Effector CD4-positive, alpha-beta T cell (primary cell): ENCODE measurements at places on chromosomes 13 and 19.

DNA sequence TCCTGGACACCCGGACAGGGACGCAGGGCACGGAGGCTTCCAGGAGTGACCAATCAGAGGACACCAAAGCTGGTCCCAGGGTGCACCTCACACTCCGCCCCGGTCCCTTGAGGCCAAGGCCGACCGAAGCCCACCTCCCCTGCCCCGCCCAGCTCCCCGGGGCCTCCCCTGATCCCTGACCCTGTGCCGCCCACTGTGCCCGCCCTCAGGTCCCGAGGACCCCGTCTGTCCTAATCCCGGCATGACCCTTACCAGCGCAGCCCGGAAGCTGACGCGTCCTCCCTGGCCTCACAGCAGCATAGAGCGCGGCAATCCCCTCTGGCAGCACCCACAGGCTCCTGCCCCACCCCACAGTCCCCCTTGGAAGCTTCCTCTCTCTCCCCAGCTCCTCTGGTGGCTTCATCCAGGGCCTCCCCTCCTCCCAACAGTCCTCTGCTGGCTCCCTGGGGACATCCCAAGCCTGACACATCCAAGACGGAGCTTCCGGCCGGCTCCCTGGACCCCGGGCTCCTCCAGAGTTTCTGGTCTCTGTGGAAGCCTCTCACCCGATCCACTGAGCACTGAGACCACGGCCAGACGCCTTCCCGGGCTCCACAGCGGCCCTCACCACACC, 7.4 kb upstream of the CDC34 start:
- DNase-seq, result no peak

GRCh38 chr19:30235946-30236345, 136.2 kb upstream of the ZNF536 start:
- DNase-seq, result no peak

DNA sequence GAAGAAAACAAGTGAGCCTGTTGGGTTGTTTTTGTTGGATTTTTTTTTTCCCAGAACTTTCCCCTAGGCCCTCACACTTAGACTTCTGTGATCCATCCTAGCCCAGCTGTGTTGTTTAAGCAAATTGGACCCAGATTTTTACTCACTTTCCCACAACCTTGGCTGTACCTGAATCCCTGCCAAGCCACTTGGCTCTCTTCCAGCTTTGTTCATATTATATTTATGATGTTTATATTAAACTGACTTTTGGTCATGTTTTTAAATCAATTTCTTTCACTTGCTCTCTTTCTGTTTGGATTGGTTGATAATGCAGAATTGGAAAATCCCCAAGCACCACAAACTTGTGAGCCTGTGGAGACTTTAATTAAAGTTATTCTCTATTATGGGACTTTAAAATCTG, 16.6 kb downstream of the OLFM4 start:
- no peak for DNase-seq

DNA sequence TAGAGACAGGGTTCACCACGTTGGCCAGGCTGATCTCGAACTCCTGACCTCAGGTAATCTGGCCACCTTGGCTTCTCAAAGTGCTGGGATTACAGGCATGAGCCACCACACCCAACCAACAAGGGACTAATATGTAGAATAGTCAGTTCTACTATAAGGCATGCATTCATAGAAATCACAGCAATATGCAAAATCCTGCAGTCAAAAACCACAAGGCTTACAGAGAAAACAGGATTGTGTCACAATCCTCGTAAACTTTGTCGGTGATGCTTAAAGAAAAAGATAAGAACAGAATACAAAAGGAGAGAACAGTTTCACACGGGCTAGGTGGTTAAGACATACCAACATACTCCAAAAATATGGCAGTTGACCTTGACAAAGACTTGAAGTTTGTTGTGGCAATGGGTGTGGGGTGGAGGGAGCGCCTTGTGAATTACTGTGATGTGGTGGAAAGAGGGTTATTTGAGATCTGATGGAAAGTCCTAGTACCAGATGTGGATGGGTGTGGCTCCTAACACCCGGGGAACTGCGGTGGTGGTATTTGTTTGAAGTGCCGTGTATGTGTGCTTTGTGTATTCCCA, 12.4 kb downstream of the NOSIP start:
- DNase-seq, result peak; percentile 67

DNA sequence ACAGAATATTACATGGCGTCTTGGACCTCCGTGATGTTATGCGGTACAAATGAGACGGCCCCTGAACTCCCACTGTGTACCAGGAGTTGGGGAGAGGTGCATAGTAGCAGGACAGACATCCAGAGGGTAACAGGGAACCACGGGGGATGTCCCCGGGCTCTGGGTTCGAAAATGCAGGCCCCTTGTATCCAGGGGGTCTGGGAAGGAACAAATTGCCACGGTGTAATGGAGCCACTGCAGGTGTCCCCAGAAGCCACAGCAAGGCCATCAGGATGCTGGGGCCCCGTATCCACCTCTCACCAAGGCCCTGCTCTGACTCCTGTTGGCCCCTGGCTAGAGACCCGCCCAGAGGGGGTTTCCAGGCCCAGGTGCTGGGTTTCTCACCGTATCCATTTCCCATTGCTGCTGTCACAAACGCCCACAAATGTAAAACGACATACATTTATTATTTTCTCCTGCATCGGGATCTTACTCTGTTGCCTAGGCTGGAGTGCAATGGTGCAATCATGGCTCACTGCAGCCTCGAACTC, 77.8 kb downstream of the INSR start:
- no peak for DNase-seq

DNA sequence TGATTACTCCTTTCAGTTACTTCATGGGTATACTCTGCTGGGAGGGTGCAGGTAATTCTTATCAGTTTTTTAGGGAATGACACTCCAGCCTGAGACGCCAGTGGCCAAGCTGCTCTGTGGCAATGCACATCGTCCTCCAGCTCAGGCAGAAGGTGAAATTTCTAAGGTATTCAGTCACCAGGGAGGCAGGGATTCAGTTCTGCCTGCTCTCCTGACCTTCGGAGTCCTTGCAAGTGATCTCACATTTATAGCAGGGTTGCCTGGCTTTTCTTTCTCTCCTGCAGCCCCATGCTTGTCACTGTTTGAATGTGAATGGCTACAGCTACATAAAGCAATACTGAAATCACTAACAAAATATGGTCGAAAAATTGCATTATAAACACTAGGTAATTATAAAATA, 1447.5 kb downstream of the EFNB2 start:
- no peak for DNase-seq

DNA sequence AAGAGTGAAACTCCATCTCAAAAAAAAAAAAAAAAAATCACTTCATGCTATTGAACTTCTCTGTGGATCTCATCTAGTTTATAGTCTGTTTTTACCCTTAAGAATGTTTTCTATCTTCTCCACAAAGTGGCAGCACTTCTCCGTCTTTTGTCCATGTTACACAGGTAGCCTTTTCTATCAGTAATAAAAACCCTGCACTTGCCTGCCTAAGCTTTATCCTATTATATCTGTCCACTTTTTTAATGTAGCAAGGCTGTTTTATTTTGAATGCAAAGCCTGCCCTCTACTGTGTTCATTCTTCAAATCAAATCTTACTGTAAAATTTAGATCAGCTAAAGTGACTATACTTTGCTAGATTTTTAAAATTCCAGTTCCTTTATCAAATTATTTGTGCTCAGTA, 124.0 kb downstream of the STOML3 start:
- no peak for DNase-seq

DNA sequence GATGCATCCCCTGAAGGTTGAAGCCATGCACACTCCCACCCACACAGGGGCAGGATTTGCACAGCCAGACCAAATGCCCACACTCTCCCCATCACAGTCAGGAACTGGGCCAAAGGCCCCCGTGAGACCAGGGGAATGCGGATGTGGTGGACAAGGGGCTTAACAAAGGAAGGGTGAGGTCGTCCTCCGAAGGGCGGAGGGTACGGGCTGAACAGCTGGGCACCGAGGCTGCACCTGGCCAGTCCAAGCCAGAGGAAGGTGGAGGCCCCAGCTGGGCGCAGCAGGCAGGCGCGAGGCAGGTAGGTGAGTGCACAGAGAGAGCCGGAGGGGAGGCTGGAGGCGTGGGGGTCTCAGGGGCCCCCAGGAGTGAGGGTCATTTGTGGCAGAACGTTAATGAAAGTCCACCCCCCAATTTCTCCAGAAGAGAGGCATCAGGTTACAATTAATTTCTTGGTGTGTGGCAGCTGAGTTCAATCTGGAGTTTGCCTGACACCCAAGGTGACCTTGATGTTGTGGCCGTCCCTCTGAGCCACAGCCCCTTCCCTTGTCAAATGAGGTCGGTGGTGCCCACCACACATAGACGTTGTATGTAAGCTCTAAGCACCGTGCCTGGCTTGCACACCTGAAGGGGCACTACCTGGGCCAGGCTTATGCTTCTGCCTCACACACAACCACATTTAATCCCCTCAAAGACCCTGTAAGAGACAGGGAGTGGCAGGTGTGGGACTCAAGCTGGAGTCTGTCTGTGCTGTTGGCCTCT, 2.9 kb downstream of the KLK15 start:
- DNase-seq, result no peak

- DNase-seq, result no peak
Measured at GRCh38 chr19:23259961-23260360, 9.8 kb upstream of the ZNF724 start.

DNA sequence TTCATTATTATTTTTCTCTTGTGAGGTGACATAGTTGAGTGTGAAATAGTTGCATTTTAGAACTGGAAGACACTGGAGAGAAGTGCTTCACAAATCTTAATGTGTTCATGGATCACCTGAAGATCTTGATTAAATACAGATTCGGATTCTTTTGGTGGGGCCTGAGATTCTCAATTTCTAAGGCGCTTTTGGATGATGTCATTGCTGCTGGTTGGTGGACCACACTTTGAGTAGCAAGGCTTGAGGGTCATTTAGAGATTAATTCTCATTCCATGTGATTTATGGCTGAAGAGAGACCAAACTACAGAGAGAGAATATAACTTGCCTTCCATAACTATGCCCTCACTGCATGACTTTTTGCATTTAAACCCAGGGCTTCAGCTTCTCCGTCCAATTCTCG, 27.2 kb downstream of the CEACAM8 start:
- no peak for DNase-seq

DNA sequence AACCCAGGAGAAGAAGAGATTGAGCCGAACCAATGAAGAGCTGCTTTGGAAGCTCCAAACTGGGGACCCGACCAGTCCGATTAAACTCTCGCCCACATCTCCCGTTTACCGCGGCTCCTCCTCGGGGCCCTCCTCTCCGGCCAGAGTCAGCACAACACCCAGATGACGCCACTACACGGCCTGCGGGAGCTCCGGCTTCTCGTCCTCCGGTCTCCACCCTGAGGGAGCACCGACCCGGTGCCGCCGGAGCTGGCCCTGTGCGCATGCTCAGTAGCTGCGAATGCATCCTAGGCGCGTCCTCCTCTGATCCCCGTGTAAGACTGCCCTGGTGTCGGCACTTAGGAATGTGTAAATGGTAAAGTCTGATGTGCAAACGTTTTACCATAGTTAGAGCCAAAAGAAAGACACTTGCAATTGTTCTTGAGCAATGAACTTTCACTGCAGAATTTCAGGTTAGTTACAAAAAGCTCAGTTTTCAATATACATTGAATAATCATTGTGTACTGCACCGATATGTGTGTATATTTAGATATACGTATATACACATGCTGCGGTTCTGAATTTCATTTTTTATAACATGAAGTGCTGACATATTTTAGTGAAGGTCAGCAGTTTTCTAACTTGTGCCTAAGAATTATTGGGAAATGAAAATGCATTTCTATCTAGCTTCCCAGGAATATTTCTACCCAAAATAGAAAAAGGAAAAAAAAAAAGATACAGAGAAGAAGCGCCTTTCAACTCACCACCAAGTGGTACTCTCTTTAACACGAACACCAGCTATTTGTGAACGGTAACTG, 92.2 kb downstream of the SLC7A1 start:
- no peak for DNase-seq

- DNase-seq, result no peak
Measured at GRCh38 chr13:98515818-98516465, 61.0 kb downstream of the STK24 start.

GRCh38 chr13:36362251-36362650, 16.1 kb upstream of the SPART start:
- DNase-seq, result no peak

- no peak for DNase-seq
Measured at GRCh38 chr19:19043881-19044280, 10.5 kb downstream of the ARMC6 start.

DNA sequence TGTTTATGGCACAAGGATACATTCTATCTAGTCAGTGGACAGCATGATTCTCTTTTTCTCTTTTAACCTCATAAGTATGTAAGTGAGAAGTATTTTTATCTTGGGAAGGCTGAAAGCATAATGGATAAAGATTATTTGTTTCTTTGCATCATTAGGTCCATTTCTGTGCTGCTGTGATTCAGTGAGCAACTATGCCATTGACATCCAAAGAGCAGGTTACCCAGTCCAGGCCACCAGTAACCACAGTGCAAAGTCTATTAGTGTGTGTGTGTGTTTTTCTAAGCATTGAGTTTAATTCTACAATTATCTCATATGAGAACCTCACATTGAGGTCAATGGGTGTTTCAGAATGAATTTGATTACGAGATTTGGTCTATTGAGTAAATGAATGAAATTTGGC, 158.8 kb upstream of the DACH1 start:
- no peak for DNase-seq

- no peak for DNase-seq
Measured at GRCh38 chr13:35349673-35350278, 126.7 kb downstream of the MAB21L1 start.

GRCh38 chr13:37148501-37148900, 43.0 kb upstream of the CSNK1A1L start:
- DNase-seq, result no peak

- DNase-seq, result no peak
Measured at GRCh38 chr13:114019367-114019766, 45.5 kb upstream of the C13orf46 start.

DNA sequence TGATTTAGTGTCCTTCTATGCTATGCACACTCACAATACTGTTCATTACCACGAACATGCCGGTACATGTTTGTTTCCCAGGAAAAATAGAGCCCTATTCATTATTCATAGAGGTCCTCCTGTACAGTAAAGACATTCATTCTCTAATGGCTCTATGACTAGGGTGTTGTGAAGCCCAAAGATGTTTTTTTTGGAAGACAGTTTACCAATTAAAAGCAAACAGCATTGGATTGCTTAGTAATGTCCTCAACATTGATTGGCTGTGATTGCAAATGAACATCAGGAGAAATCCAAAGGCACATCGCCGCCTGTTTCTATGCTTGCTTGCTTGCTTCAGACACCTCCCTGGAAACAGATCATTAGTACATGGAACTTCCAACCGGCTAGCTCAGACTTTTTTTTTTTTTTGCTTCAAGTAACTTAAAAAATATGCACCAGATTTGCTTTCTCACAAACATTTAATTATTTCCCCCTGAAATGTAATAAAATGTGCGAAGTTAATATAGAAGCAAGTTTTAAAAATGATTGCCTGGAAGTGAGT, 8.8 kb upstream of the GPC6 start:
- DNase-seq, result no peak

- peak; percentile 32 for DNase-seq
Measured at GRCh38 chr19:2081873-2082810, 14.0 kb downstream of the MOB3A start.

DNA sequence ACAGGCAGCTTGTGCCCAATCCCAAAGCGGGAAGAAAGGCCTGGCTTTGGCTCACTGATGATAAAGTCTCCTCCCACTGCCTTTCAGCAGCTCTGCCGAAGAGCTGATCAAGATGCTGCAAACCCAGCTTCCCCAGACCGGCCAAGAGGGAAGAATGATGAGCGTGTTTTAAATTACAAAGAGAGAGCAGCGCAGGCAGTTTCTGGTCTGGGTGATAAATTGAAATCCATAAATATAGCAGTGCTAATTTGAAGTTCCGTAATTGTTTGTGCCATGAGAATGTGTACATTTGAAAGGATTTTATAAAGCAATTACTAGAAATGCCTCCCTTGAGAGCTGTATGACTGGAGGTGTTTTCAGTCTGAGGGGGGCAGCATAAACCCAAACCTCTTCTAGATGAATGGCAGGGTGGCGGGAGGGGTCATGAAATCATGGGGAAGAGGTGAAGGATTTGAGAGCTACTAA, 171.8 kb downstream of the STK24 start:
- no peak for DNase-seq
